Activated T-cell treated with anti-CD3 and anti-CD28 coated beads, Interleukin-2, amount 50 U/mL, for 72 hours (primary cell): ENCODE measurements at places on chromosomes 6 and 20.

GRCh38 chr6:45522486-45522885 is 144.8 kb upstream of the SUPT3H start:
- no peak for DNase-seq

- peak; percentile 67 for DNase-seq
These were observed 14.7 kb upstream of the CCDC167 start for GRCh38 chr6:37514321-37514771.

DNA sequence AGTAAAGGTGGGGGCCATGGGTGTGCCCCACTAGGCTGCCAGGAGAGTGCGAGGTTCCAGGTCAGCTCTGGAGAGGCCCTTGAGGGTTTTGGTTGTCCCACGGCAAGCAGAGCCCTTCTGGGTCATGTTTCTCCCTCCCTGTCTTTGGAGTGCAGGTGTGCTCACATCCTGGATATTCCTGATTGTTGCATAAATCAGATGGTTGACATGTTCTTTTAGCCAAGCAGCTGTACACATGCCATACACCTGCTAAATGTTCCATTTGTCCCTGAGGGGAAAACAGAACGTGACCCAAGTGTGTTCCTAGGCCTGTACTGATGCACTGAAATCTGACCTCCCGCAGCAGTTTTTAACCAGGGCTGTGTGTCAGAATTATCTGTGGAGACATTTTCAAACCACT is 77.5 kb upstream of the BEND3 start:
- no peak for DNase-seq

DNA sequence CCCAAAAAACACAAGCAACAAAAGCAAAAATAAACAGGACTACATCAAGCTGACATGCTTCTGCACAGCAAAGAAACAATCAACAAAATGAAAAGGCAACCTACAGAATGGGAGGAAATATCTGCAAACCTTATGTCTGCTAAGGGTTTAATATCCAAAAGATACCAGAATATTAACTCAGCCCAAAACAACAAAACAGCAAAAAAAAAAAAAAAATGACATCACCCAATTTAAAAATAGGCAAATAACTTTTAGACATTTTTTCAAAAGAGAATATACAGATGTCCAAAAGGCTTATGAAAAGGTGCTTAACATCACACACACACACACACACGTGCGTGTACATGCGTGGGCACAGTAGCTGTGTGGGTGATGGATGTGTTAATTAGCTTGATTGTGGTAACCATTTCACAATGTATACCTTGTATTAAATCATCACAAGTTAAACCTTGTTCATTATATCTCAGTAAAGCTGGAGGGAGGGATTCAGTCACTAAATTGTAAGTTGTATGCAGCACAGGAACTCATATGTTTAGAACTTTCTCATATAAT is 52.4 kb downstream of the QKI start:
- no peak for DNase-seq

- no peak for DNase-seq
These were observed 23.6 kb downstream of the ENPP1 start for GRCh38 chr6:131831392-131831791.

DNA sequence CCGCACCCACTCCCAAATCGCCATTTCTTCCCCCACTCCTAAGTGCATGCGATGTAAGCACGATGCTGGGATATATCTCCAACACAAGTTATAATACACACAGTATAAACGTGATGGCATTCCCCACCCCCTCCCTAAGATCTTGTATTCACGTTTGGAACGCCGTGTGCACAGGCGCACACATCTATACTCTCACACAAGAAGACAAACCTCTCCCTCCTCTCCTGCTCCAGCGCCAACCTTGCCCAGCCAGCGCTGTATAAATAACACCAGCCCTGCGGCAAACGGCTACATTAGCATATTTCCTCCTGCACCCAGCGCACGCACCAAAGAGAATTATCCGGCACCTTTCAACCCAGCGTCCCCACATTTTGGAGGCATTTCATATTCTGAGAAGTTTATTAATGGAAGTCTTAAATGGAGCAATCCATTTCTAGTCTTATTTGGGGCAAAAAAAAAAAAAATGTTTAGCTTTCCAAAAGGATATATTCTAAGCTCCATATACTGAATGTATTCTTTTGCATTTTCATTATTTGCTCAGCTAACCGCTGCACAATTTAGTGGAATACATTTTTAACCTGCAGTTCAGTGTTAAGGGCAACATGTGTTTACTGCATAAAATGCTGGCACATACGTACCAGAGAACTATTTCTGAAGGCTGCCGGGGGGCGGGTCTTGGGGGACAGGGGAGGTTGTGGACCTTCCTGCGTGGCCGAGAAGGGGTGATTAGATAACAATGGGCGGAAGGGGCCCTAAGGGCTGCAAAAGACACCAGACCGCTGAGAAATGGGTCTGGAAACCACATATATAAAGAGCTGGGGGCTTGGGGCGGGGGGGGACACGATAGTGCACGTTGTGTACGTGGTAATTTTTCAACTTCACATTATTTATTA is 1.1 kb upstream of the SLC22A23 start:
- peak; percentile 5 for DNase-seq

DNA sequence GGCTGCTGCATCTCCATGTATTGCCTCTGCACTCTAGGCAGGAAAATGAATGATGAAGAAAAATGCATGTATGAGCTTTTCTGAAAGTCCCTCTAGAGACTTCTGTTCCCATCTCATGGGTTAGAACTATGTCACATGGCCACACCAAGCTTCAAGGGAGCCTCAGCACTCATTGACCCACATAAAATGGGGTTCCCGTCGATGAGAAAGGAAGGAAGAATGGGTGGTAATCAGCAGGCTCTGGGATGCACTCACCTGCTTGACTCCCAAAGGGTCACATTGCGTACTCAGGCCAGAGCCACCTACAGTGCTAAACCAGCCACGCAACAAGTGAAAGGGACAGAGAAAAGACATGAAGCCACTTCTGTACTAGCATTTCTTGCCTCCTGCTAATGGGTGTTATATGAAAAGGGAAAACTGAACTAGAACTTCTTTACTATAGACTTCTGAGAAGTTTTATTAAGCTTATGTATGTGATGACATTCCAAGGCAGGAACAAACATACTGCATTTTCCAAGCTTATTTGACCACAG is 95.8 kb upstream of the GCM1 start:
- no peak for DNase-seq

DNA sequence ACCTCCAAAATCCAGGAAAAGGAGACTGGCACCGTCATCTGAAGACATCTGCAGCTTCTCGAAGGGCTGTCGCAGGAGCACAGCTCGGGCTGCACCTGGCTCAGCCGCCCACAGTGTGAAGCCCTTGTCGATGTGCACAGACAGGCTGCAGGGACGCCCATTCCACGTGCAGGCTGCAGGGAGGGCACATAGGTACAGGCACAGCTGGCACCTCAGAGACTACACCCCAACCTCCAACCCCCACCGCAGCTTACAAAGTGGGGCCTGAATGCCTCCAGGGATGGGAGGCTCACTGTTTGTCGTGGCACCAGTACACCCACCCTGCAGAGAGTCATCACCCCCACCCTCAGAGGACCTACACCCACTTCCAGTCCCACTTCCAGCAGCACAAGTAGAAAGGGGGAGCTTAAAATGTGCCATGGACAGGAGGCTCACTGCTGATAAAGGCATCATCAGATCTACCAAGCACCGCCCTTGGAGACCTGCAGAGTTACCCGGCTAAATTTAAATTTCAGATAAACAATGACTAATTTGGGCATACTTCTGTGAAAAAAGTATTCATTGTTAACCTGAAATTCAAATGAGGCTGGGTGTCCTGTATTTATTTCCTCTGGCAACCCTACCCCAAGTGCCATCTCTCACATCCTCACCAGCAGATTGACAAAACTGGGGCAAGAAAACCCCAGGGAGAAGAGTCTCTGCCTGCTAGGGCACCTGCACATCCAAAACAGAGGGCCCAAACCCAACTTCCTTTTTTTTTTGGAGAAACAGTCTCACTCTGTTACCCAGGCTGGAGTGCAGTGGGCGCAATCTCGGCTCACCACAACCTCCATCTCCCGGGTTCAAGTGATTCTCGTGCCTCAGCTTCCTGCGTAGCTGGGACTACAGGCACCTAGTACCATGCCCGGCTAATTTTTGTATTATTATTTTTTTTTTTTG is 7.7 kb upstream of the CDK5RAP1 start:
- no peak for DNase-seq
